ENCODE measurements at places on chromosomes 1 and 21. TPM values are rescaled to one million over a fixed set of nuclear protein-coding genes. Genes with fewer than 3 reads are reported as not detected.

The KLHL21 gene
- polyA plus RNA-seq: 12.1 TPM

The CFHR1 gene
- polyA plus RNA-seq: 0.27 TPM

The DNM3 gene
- 4.8 TPM for polyA plus RNA-seq

The SIK1 gene
- polyA plus RNA-seq: 5.7 TPM

The OR2L13 gene
- polyA plus RNA-seq: not detected

The NR5A2 gene
- polyA plus RNA-seq: 2.5 TPM

The DISP3 gene
- 0.72 TPM for polyA plus RNA-seq

Measured in renal cortex interstitium (tissue), 15 donors.